SK-N-SH treated with all-trans-retinoic acid at 6 μM for 48 hours (cell line): ENCODE measurements at places on chromosomes 7 and 10.

DNA sequence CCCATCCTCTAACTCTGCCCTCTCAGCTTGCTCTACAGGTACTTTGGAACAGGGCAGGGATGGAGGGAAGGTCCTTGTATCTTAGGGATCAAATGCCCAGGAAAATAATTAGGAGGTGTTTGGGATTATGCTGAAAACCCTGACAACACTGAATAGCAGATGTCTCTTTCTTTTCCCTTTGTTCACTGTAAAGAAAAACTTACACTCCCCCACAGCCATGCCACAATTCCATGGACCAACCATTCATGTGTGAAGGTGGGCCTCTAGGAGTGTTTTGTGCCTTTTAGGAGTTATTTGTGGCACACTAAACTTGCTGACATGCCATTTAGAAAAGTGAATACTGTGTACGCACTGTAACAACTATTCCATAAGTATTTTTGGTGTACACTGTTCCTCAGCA is 108.1 kb downstream of the SNX10 start:
- no peak for ATAC-seq

- ATAC-seq: no peak
These were observed 745.0 kb downstream of the GRID1 start for GRCh38 chr10:85621562-85621961.

GRCh38 chr10:72274730-72275350 is 1.1 kb downstream of the DDIT4 start:
- ATAC-seq: peak; percentile 32

GRCh38 chr7:4962872-4963775 is 4.1 kb upstream of the MMD2 start:
- ATAC-seq: no peak
